A172 (cell line): ENCODE measurements at places on chromosomes 2 and 18. TPM values are rescaled to one million over a fixed set of nuclear protein-coding genes. Genes with fewer than 3 reads are reported as not detected.
A peak's percentile ranks its signal among the peaks of the same experiment; 100 is the strongest.

RSAD2 gene
- total RNA-seq, result 2.8 and 3.5 TPM in 2 replicates

GRCh38 chr18:13775058-13775457, 48.6 kb downstream of the RNMT start:
- no peak for DNase-seq

DNA sequence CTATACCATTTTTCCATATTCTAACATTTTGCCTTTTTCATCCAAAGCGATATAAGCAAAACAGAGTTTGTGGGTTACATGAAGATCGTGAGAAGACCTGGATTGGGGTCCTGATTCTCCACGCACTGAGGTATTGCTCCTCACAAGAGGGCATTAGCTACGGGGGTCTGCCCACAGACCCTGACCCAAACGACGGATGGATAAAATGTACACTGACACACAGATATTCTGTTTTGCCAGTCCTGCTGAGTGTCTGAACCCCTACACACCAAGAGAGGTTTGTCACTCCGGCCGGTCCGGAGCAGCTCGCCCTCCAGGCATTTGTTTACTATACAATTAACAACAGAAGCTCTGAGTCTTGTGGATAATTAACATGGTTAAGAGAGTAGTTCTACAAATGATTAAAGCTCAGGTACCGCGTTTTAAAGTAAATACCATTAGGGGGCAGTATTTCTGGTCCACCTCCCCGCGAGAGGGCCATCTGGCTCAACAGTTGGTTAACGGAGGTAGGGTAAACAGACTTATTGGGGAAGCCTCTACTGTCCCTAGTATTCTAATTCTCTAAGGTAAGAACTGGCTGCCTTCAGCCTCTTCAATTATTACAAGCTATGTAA, 28.4 kb downstream of the SCYGR8 start:
- DNase-seq, result peak; percentile 13

DNA sequence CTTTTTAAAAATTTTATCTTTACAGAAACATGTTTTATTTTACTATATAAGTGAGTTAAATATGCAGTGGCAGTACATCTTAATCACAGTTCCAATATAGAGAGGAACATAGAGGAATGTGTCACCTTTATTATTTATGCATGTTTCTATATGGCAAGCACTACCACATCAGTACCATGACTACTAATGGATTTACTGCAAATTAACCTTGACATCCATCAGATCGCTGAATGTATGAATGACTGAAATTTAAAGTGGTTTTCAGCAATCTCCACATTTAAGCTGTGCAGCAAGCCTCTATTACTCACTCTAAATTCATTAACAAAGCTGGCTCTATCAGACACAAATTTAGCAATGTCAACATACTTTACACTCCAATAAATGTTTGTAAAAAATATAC, 790.6 kb downstream of the NRXN1 start:
- no peak for DNase-seq

- DNase-seq, result no peak
Observed at GRCh38 chr2:120905298-120905697, 169.6 kb downstream of the GLI2 start.

DNA sequence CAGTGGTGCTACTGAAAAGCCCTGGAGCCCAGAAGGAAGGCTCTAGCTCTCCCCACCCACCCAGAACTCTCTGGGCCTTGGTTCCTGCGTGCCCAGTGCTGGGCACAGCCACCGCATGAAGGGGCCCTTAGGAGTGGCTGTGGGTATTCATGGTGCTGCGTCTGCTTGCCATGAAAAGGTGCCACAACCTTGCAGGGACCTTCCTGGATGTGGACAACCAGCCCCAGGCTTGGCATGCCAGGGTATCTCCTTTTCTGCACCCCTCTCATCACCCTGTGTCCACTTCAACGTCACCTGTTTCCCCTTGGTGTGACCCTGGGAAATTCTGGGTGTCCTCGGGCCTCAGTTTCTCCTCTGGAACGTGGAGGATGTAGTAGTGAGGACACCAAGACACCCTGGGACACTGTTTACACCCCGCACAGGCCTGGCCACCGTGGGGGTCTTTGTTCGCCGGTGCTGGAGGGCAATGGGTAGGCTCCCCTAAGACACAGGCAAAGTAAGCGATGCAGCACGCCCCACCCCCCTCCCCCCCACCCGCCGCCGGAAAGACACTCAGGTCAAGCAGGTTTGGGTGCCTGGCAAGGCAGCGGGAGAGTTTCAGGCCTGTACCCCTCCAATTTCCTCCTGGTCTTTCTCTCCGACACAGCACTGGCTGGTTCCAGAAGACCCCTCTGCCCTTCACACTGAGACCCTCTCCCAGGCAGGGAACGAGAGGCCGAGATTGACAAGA, 34.8 kb upstream of the TAF1B start:
- DNase-seq, result no peak

DNA sequence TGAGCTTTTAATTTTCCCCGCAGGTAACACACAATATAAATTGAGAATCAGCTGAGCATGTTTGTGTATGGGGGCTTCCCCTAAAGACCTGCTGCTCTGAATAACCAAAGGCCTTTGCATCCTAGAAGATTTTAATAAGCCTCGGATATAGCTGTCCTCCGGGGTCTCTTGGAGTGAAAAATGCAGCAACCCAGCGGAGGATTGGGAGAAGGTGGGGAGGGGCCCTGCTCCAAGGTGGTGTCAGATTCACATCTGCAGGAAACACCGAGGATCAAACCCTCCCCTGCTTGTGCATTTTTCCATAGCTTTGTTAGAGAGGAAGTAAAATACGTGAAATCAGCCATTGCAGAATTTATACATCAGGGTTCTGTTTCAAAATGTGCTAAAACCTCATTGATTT, 63.0 kb upstream of the OTOF start:
- DNase-seq, result no peak

STON1 gene
- 2.5 and 3.4 TPM in 2 replicates for total RNA-seq
